Left lung (tissue), 14 donors: ENCODE measurements at places on chromosomes 5 and 9.

- peak; percentile 57 for DNase-seq
Observed at GRCh38 chr9:121499427-121500164, at the start of gene GGTA1. Gene GGTA1 (minus strand): TSS chr9:121499844. CDS start chr9:121467922, 31,922 bp downstream.

- no peak for DNase-seq
Observed at GRCh38 chr5:180860273-180860886, 696 bp downstream of the ZFP62 start.

DNA sequence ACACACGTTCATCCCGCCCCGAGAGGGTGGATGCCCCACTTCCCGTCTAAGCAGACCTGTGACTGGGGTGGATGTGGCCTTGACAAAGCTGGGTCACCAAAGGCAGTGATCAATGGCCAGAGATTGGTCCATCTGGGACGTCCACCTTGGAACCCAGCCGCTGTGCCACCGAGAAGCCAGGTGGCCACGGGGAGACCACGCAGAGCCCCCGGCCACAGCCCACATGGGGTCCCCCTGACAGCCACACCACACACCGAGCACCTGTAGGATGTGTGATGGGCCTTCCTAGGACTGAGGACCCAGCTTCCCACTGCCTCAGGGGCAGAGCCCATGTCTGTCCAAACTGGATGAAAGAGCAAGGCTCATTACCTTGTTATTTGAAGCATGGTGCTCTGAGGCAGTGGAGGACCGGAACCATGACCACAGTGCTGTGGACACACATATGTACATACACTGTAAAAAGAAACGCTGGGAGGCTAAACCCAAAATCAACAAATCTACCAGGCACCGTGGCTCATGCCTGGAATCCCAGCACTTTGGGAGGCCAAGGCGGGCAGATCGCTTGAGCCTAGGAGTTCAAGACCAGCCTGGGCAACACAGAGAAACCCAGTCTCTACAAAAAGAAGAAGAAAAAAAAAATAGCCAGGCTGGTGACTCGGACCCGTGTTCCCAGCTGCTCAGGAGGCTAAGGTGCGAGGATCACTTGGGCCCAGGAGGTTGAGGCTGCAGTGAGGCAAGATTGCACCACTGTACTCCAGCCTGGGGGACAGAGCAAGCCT, 50.1 kb downstream of the MRPL36 start:
- DNase-seq = peak; percentile 18

DNA sequence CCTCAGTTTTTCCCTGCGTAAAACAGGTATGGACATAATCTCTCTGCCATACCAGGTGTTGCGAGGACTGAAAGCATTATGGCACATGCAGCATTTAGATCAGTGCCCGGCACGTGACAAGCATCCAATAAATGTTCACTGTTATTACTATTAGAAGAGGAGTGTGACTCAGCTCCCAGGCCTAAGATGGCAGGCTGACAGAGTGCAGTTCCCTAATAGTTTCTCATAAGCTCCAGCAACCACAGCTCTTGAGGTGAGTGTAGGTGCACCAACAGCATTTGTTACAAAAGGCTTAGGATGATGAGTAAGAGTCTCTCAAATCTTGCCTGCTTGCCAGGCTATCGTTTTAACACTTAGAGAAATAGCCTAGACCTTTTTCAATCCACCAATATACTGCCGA, 28.9 kb upstream of the GLIS3 start:
- DNase-seq = peak; percentile 47

- no peak for DNase-seq
Observed at GRCh38 chr5:1867114-1867814, 15.5 kb downstream of the IRX4 start.

DNA sequence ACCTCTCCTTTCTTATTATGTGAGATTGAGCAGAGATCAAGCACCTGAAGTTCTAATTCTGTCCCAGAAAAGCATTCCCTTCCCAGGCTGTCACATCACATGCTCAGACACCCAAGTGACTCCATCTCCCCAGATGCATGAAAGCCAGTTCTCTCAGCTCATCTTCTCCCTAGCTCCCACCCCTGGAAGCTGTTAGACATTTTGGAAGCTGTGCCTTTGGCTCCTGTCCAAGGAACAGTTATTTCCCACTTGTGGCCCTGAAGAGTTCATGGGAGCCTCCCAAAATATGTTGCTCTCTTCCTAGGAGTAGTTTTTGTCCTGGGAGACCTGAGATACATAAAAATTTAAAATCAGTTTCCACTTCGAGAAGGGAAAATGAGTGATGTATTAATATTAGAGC, 161.4 kb upstream of the GAS1 start:
- DNase-seq = peak; percentile 61

GRCh38 chr5:172186114-172186695, 1.8 kb downstream of the STK10 start:
- DNase-seq = no peak

DNA sequence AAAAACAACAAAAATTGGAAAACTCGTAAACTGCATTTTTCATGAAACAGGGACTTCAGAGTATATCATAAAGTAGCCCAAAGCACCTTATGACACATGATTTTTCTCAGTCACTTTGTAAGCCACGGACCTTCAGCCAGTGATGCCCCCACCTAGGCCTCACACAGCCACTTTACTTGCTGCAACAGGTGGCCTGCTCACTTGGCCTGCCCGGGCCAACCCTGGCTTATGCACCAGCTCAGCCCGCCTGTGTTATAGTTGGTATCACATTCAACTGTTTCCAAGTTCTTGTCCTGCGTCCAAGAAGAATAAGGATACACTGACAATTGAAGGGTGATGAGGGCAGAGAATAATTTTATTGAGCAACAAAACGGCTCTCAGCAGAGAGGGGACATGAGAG, 219.2 kb downstream of the FER start:
- DNase-seq = no peak

DNA sequence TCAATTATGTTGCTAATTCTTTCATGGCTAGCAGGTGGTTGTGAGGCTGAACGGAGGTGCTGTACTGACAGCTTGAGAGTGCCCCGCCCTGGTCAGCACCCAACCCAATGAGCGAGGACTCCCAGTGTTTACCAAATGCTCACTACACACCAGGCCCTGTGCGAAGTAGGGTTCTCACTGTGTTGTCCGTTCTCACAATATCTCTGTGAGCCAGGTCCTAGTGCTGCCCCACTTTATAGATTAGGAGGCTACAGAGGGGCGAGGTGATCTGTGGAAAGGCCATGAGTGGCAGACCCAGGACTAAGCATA, 28.2 kb downstream of the COL15A1 start:
- DNase-seq = no peak

- DNase-seq = no peak
Observed at GRCh38 chr5:83964271-83964670, 243.6 kb upstream of the HAPLN1 start.

DNA sequence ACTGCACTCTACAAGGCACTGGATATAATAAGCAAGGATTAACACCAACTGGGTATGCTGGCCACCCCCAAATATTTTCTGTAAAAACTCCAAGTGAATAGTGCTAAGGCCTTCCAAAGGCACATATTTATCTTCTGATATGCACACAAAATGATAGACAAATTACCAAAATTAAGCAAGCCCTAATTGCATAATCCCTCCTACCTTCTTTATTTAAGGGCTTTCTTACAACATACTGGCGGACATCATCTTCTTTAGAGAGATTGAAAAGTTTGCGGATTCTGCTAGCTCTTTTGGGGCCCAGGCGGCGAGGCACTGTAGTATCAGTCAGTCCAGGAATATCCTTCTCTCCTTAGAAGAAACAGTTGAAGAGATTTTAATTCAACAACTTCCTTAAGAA, 1.9 kb downstream of the RPS6 start:
- no peak for DNase-seq

DNA sequence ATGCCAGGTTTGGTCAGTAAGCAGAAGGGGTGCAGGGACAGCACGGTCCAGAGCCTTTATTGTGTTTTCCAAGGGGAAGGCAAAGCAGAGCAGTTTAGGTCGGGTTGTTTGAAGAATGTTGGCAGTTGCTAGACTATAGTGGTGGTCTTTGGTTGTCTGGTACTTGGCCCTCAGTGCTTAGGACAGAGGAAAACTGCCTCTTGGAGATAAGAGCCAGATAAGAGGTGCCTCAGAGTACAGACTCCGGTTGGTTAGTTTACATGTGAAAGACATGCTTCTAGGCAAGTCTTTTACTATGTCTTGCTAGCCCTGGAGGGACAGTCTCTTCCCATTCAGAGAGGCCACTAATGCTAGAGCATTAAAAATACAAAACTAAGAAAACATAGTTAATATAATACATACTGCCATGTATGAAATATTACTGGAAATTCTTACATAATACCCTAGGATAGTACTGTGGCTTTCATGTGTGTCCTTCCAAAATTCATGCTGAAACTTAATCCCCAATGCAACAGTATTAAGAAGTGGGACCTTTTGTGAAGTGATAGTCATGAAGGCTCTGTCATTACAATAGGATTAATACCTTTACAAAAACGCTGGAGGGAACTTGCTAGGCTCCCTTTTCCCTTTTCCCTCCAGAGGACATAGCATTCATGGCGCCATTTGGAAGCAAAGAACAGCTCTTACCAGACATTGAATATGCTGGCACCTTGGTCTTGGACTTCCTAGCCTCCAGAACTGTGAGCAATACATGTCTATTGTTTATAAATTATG, 280.4 kb downstream of the TMEM167A start:
- no peak for DNase-seq

DNA sequence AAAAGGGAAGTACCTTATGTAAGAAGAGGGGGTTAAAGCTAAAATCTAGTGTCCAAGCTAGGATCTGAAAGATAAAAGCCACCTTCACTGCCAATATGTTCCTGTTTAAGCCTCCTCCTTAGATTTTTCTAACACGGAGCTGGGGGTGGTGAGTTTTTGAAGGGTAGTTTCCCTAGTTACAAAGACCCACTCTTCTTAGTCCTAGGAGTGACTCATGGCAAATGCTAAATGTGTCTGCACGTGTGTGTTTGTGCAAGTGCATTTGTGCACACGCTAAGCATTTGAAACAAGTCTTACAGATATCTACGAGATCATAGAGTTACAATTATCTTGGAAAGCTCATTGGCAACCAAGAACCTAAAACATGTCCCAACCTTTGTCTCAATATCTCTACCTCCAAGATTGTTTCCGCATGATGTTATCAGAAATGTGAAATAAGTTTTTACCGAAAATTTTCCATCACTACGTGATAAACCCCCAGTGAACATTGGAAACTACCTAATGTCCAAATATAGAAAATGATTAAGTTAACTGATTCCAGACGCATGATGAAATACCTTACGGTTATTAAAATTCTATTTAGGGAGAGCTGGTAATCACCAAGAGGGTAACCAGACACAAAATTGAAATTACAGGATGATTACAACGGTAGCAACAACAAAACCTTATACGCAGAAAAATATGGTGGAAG, 78.0 kb upstream of the HRH2 start:
- DNase-seq = no peak

DNA sequence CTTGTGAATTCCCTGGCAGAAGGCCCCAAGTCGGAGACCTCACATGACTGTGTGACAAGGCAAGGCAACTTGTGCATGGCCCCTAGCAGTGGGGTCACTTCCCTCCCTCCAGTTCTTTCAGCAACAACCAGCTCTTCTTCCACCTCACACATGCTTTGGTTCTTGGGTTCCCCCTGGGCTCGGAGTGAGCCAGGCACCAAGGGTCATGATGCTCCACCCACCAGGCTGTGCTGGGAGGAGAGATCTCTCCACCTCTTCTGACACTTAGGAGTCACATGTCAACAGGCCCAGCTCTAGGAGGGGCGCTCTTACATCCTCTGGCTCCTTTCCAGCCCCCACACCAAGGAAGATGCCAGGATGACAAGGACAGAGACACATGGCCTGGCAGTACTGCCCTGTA, 56.7 kb downstream of the CDH6 start:
- no peak for DNase-seq

- DNase-seq = no peak
Observed at GRCh38 chr5:28254846-28255245, 1216.5 kb upstream of the CDH9 start.

- DNase-seq = no peak
Observed at GRCh38 chr5:135547590-135548254, 12.0 kb upstream of the NEUROG1 start.

DNA sequence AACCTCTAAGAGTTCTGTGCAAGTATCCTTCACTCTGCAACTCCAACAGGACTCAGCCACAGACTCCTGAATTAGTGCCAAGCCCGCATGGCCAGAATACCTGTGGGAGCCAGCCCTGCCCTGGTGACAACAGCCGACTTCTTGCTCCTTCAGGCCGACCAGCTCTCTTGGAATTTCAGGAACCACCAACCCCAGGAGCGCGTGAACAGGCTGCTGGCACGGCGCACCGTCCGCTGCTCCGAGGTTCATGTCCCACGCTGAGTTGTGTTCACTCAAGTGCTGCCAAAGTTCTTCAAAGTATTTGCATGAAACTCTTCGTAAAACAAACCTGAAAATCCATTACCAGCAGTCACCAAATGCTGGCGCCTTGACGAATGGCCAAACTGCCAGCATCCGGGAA, 232.8 kb downstream of the NR2F1-AS1 start:
- no peak for DNase-seq

DNA sequence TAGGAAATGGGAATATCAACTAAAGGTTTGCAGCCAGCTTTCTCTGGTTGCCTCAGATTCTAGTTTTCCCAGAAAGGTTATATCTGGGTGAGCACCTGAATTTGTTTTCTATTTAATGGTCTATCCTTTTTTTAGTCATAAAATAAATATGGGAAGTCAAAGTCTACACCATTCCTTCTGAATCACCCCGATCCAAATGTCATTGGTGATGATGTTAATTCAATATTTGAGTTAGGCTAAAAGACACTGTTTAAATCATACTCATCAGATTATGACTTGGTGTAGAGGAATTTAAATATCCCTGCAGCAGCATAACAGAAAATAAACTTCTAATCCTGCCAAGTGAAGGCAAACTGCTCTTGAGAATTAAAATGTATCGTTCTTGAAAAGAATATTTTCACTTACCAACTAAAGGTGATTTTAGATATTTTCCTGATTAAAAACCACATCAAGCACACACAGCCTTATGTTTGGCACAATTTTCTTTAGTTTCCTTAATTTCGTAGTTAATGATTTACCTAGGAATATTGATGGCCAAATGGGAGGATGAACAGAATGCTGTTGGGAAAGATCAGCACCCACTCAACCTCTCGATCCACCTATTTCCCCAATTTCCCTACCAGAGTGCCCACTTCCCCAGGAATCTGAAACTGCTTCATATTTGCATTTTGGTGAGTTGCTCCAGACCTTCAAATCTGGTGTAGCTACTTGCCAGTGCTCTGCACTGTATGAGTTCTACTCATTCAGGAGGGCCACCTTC, 103.1 kb upstream of the TSLP start:
- no peak for DNase-seq

GRCh38 chr9:94922098-94922607, 195.7 kb downstream of the AOPEP start:
- DNase-seq = no peak

DNA sequence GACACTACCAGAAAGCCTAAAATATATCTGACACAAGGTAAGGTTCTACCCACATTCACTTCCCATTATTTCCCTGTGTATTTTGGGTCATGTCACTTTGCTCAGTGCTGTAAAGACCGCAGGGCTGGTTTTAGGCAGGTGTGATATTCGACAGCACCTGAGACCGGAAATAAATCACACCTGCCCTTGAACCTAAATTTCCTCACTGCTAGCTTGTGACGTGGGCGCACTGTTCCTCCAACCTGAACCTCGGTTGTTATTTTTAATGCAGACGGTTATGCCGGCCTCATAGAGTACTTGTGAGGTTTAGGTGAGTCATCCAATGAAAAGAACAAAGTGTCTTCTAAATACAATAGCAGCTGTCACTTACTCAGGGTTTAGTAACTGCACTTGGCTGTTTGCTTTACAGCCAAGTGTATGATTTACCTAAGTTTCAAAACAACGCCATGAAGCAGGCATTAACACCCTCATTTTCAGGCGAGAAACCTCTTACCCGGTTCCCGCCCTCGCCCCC, 20.7 kb upstream of the ZNF782 start:
- DNase-seq = no peak
